ENCODE measurements at places on chromosomes 2 and 18. TPM values are rescaled to one million over a fixed set of nuclear protein-coding genes. Genes with fewer than 3 reads are reported as not detected.

GRCh38 chr2:170930131-170930990, 1.3 kb downstream of the GORASP2 start:
- peak overlapping the region; percentile 86 for H3K4me3 ChIP-seq
- DNase-seq, result no peak
- H3K4me1 ChIP-seq, result peaks cover 45% of the 10 kb centered on the region
- no peaks in the 10 kb centered on the region for H3K36me3 ChIP-seq
- peak overlapping the region; percentile 99 for H3K27ac ChIP-seq

- H3K4me3 ChIP-seq, result no peak overlapping the region
- no peak overlapping the region for H3K27ac ChIP-seq
- H3K36me3 ChIP-seq, result no peaks in the 10 kb centered on the region
- H3K4me1 ChIP-seq, result no peaks in the 10 kb centered on the region
- H3K27me3 ChIP-seq, result no peaks in the 10 kb centered on the region
Measured at GRCh38 chr2:2698182-2699120, 367.4 kb upstream of the MYT1L start.

GRCh38 chr2:224449212-224450147, 47.6 kb upstream of the FAM124B start:
- no peaks in the 10 kb centered on the region for H3K4me1 ChIP-seq
- DNase-seq, result no peak
- H3K4me3 ChIP-seq, result no peak overlapping the region
- no peaks in the 10 kb centered on the region for H3K36me3 ChIP-seq

- no peak overlapping the region for H3K27ac ChIP-seq
- no peaks in the 10 kb centered on the region for H3K4me1 ChIP-seq
- peaks cover 47% of the 10 kb centered on the region for H3K36me3 ChIP-seq
Measured at GRCh38 chr2:98551316-98551715, 57.0 kb downstream of the COA5 start.

DNA sequence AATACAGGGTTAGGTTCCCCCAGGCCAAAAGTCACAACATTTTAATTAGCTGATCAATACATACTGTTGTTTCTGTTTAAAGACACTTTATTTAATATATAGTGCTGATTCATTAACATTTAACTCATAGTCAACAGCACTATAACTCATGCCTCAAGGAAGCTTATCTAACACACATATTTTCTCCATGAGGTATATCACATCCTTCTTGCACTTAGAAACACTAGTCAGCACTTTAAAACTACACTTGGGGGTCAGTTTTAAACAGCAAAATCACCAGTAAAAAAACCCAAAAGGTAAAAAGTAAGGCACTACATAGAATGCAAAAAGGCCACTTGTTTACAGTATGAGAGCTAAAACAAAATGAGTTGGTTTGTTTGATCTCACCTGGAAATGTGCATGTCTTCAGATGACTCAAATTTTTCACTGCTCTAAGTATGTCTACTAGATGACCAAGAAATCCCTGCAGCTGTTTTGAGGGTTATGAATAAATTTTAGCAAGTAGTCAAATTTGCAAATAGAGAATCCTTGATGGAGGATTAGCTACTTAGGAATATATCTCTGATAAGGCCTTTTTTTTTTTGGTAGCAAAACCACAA, 54.1 kb upstream of the EPB41L5 start:
- no peaks in the 10 kb centered on the region for H3K4me1 ChIP-seq
- H3K4me3 ChIP-seq, result no peak overlapping the region
- H3K27me3 ChIP-seq, result no peaks in the 10 kb centered on the region
- no peak overlapping the region for H3K27ac ChIP-seq

The EFHD1 gene
- 11.4 TPM for total RNA-seq

GRCh38 chr18:75376004-75376403, 51.5 kb downstream of the SMIM21 start:
- no peaks in the 10 kb centered on the region for H3K27me3 ChIP-seq
- no peak for DNase-seq
- no peak overlapping the region for H3K27ac ChIP-seq
- H3K36me3 ChIP-seq, result no peaks in the 10 kb centered on the region

The SERPINB4 gene
- total RNA-seq, result not detected

The NIFK gene
- total RNA-seq, result 14.9 TPM

- no peak overlapping the region for H3K27ac ChIP-seq
- H3K27me3 ChIP-seq, result no peaks in the 10 kb centered on the region
- H3K36me3 ChIP-seq, result no peaks in the 10 kb centered on the region
- no peak overlapping the region for H3K4me3 ChIP-seq
Measured at GRCh38 chr18:48809365-48809764, 141.4 kb downstream of the SMAD7 start.

DNA sequence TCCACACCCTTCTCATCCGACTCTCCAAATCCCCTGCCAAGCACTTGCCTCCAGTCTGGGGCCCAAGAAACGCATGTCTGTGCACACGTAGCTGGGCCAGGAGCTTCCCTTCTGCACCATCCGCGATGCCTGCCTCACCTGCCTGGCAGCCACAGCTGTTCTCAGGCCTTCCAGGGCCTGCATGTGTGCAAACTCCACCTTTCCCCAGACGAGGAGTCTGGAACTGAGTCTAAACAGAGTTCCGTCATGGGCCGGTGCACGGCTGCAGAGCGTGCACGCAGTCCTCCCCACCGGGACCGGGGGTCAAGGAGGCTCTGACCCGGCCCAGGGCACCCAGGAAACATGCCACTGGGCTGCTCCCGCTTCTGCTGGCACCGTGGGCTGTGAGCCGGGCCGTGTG, 66.8 kb upstream of the SALL3 start:
- no peak overlapping the region for H3K4me3 ChIP-seq
- no peak overlapping the region for H3K27ac ChIP-seq
- no peaks in the 10 kb centered on the region for H3K27me3 ChIP-seq
- DNase-seq, result peak; percentile 26
- no peaks in the 10 kb centered on the region for H3K36me3 ChIP-seq

GRCh38 chr2:179037807-179038206, 12.1 kb downstream of the CCDC141 start:
- no peaks in the 10 kb centered on the region for H3K27me3 ChIP-seq
- H3K4me1 ChIP-seq, result no peaks in the 10 kb centered on the region
- no peaks in the 10 kb centered on the region for H3K36me3 ChIP-seq
- H3K27ac ChIP-seq, result no peak overlapping the region
- DNase-seq, result no peak

The DIS3L2 gene
- 19.6 TPM for total RNA-seq

GRCh38 chr18:7541835-7542234, 25.3 kb upstream of the PTPRM start:
- H3K4me3 ChIP-seq, result no peak overlapping the region
- no peaks in the 10 kb centered on the region for H3K27me3 ChIP-seq
- no peaks in the 10 kb centered on the region for H3K36me3 ChIP-seq
- H3K27ac ChIP-seq, result no peak overlapping the region

The NDUFV2 gene
- 167 TPM for total RNA-seq

GRCh38 chr2:74572178-74572925, 17.8 kb downstream of the DOK1 start:
- no peak for DNase-seq
- H3K36me3 ChIP-seq, result no peaks in the 10 kb centered on the region
- peaks cover 12% of the 10 kb centered on the region for H3K4me1 ChIP-seq

- no peak for DNase-seq
- H3K27me3 ChIP-seq, result no peaks in the 10 kb centered on the region
- no peak overlapping the region for H3K4me3 ChIP-seq
- H3K4me1 ChIP-seq, result no peaks in the 10 kb centered on the region
- no peaks in the 10 kb centered on the region for H3K36me3 ChIP-seq
Measured at GRCh38 chr2:196181484-196181883, 10.1 kb upstream of the STK17B start.

Measured in right atrium auricular region (tissue), 2 donors.